ENCODE measurements at places on chromosomes 5 and 9.

- no peak for DNase-seq
Observed at GRCh38 chr5:98460536-98460935, 312.9 kb upstream of the RGMB start.

DNA sequence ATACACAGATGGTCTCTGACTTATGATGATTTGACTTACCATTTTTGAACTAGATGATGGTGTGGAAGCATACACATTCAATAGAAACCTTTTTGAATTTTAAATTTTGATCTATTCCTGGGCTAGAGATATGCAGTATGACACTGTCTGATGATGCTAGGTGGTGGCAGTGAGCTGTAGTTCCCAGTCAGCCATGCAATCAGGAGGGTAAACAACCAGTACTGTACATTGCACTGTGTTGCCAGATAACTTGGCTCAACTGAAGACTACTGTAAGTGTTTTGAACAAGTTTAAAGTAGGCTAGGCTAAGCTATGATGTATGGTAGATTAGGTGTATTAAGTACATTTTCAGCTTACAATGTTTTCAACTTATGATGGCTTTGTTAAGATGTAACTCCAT lies 859.1 kb upstream of the ARRDC3 start:
- no peak for DNase-seq

GRCh38 chr5:135273212-135273611 lies 125.8 kb downstream of the MACROH2A1 start:
- no peak for DNase-seq

- DNase-seq = no peak
Observed at GRCh38 chr5:158381614-158382160, 522.7 kb upstream of the CLINT1 start.

GRCh38 chr5:132971483-132972435 lies 8.3 kb upstream of the AFF4 start:
- DNase-seq = no peak

DNA sequence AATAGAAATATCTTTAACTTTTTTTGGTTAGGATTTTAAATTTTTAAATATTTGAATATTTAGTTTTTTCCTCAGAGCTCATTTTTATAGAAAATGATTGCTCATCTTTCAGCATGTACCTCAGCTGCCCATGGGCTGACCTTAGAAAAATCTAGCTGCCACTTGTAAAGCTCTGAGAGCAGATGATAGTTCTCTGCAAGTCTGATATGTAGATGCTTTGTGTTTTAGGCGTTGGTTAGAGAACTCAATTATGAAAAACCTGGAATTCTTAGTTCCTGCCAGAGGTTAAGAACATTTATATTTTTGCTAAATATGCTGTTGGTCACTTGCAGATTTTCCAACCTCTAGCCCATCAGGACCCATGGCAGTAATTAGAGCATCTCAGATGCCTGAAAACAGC lies 15.1 kb downstream of the OTULIN start:
- no peak for DNase-seq

DNA sequence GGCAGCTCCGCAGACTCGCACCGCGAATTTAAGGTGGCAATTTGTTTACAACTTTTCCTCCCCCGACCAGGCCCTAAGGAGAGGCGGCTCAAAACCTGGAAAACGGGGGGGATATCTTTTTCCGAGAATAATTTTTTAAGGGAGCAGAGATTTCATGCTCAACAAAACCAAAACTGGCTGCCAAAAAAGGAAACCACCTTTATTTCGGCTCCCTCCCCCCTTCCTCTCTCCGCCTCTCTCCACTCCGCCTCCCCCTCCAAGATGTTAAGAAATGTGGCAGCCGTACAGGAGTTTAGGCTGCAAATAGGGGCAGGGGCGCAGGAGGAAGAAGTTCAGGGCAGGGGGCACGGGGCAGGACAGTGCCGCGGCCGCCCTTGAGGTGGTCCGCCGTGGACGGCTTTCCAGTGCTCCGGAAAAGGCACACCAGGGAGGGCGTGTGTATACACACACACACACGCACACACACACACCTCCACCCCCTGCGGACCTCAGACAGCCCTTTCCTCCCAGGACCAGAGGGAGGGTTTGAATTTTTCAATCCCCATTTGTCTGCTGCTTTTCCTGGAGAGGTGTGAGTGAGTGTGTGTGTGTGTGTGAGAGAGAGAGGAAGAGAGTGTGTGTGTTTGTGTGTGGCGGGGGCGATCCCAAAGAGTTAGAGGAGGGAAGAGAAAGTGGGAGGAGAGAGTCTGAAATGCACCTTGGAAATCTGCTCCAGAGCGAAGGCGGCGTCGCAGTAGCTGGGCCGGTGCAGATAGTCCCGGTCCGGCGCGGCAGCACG lies 9.1 kb downstream of the PTCH1 start:
- DNase-seq = peak; percentile 30

GRCh38 chr9:134651226-134651905 lies 9.8 kb downstream of the COL5A1 start:
- no peak for DNase-seq

DNA sequence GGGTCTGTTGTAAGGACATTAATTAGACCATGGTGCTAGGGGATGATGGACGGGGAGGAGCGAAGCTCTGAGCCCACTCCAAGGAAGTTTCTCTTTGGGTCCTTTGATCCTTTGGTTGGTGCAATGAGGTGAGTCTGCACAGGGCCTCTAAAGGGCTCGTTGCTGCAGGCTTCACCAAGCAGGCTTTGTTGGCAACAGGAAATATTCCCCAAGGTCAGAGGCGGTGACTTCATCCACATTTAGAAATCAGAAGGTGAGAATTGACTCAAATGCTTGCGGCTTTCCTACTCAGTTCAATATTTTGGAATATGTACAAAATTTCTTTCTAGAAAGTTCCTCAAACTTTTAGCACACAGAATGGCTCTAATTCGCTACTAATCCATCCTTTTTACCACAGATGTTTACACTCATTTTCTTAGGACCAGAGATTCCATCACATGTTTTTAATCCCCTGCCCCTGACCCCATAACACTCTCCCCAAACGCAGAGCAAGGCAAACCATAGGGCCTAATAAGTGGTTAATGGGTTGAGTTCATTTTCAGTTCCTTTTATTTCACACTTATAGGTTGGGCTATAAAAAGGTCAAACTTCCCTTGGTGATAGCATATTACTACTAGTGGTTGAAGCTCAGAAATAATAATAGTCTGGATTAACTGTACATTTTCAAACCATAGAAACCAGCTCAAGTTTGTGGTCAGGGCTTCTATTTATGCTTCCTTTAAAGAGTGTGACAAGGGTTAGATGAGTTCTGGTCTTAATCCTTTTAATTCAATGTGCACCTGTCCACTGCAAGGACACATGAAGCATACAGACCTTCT lies 37.3 kb upstream of the TMEM252 start:
- no peak for DNase-seq

DNA sequence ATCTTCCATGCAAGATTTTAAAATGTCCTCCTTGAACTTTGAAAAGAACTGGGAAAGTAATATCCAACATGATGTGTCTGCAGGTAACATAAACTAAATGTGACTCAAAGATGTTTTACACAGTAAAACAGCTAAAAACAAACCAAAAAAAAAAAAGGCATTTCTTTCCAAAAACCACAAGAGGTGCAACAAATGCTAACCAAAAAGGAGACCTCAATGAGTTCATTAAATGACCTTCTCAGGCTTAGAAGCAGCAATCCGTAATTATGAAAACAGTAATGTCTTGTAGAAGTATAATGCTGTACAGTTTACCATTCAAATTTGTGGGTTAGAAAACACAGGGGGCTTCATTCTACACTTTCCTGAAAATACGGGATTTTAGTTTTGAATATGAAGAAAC lies 2.5 kb downstream of the RNF145 start:
- no peak for DNase-seq

- DNase-seq = no peak
Observed at GRCh38 chr9:7439355-7439995, 360.1 kb downstream of the DMAC1 start.

DNA sequence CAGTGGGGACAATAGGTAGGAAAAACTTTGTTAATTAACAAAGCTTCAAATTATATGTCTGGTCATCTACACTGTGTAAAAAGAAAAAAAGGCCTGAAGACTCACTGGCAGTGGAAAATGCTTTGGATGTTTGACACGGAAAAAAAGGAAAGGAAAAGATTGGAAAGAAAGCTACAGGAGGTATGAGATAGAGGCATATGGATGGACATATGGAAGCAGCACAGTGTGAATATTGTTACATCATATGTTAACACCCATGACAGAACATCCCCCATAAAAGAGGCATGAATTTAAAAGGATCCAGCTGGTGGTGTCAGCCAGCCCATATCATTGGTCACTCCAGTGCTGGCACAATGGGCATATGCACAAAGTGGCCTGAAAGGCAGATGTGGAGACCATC lies 19.0 kb upstream of the ADAMTS19 start:
- DNase-seq = no peak

DNA sequence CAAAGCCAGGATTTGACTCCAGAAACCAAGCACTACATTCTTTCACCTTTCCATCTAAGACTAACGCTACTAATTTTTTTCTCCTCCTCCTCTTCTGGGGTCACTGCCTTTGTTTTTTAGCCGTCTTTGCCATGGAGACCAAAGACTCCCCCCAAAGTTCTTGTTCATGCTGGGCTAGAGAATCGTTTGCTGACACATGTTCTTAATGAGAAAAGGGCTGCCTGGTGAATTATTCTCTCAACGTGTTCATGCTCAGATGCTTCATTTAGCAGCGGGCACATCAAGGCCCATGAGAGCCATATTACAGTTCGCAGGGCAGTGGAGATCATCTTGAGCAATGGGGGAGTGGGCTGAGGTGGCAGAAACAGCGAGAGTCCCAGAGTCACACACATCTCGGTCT lies 134.9 kb downstream of the SLIT3 start:
- no peak for DNase-seq

- DNase-seq = no peak
Observed at GRCh38 chr5:96626956-96627355, 35.2 kb upstream of the CAST start.

GRCh38 chr5:65102976-65103711 lies 334.4 kb downstream of the CWC27 start:
- DNase-seq = peak; percentile 30

DNA sequence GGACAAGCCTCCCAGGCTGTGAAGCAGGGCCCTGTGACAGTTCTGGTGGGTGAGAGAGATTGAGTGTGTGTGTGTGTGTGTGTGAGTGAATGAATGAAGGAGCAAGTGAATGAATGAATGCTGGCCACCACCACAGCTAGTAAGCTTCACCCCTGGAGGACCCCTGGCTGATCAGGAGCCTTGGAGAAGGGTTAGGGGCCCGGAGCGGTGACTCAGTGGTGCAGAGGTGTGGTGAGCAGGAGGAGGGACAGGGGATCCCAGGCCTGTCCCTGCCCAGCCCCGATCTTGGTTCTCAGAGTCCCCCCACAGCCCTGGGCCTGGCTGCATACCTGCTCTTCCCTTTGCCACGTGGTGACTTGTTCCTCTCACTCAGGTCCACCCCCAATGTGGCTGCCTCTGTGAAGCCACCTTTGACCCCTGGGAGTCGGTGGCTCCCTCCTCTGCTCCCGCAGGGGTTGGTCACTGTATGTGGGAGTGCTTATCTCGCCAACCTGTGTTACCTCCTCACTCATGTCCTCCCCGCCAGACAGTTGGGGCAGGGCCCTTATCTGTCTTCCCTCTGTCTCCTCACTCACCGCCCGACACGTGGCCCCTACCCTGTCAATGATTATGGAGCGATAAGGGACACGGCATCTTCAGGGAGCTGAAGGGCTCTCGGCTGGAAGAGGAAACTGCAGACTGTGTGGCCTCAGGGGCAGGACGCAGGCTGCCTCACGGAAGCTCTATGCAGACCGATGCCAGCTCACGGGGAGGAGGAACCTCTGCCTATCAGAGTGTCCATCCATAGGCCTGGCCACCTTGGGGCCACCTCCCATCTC lies 99.9 kb upstream of the PITX1 start:
- DNase-seq = no peak

- no peak for DNase-seq
Observed at GRCh38 chr9:113973226-113973625, 97.1 kb downstream of the ZNF618 start.

DNA sequence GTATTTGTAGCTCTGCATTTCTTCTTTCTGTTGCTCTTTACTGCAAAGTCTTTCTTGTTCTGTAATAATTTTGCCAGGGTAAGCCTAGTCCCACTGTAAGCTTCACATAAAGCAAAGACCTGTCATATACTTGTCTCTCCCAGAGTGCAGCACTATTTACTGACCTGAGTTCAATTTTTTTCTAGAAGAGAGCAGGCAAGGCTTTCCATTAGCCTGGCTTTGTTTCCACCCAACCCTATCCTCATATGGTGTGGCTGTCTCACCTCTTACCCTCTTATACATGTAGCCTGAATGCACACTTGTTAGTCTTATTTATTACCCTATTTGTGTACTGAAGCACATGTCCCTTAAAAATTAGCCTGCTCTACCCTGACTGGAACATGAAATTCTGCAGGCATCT lies 170.4 kb downstream of the EFNA5 start:
- no peak for DNase-seq

DNA sequence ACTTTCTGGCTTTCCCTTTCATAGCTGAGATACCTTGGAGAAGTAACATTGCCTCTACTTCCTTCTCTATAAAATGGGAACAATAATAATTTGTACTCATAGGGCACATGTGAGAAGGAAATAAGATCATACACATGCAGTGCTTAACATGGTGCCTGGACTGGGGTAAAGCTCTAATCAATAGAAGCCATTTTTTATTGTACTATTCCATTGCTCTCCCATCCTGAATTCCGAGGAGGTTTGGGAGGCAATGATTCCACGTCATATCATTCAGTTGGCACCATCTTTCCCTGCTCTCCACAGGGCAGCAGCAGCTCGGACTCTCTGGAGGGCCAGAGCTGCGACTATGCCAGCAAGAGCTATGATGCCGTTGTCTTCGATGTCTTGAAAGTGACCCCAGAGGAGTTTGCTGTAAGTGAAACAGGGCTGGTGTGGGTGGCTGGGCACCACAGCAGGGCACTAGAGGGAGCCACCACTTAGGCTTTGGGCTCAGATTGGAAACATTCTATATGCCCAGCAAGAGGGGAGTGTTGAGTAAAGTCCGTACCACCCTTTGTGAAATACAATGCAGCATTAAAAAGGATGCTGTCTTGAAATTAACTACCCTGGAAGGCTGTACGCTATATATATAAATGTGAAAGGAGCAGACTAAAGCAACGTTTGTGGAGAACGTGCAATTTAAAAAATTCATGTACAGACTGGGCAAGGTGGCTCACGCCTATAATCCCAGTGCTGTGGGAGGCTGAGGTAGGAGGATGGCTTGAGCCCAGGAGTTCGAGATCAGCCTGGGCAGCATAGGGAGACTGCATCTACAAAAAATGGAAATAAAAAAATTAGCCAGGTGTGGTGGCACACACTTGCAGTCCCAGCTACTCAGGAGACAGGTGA lies 51.2 kb downstream of the RALGPS1 start:
- peak; percentile 32 for DNase-seq

Data from stimulated activated CD4-positive, alpha-beta T cell treated with anti-CD3 and anti-CD28 coated beads, Interleukin-12 subunit alpha, Interleukin-12 subunit beta, amount 100 ng/mL, for 4 hours (primary cell).